ENCODE measurements at places on chromosomes 5 and 9. TPM values are rescaled to one million over a fixed set of nuclear protein-coding genes. Genes with fewer than 3 reads are reported as not detected.

Gene TNFAIP8
- total RNA-seq = 5.5 TPM

- DNase-seq = no peak
Measured at GRCh38 chr5:43664501-43665040, 61.6 kb downstream of the NNT start.

Gene ADAMTS2
- 12.4 TPM for total RNA-seq

Gene SAXO1
- 0.05 TPM for total RNA-seq

Gene GPRIN1
- 0.50 TPM for total RNA-seq

GRCh38 chr5:120873083-120873482 is 409.0 kb downstream of the PRR16 start:
- DNase-seq = no peak

GRCh38 chr5:124952079-124952478 is 205.6 kb upstream of the ZNF608 start:
- no peak for DNase-seq
